Chondrocyte (in vitro differentiated cells): ENCODE measurements at places on chromosomes 2 and 18. TPM values are rescaled to one million over a fixed set of nuclear protein-coding genes. Genes with fewer than 3 reads are reported as not detected.

GRCh38 chr18:76771192-76771799 is 51.1 kb upstream of the ZNF236 start:
- peaks cover 13% of the 10 kb centered on the region for H3K27me3 ChIP-seq
- no peaks in the 10 kb centered on the region for H3K4me1 ChIP-seq
- no peak for DNase-seq
- H3K4me3 ChIP-seq = no peak overlapping the region
- H3K27ac ChIP-seq = no peak overlapping the region
- H3K36me3 ChIP-seq = no peaks in the 10 kb centered on the region

DNA sequence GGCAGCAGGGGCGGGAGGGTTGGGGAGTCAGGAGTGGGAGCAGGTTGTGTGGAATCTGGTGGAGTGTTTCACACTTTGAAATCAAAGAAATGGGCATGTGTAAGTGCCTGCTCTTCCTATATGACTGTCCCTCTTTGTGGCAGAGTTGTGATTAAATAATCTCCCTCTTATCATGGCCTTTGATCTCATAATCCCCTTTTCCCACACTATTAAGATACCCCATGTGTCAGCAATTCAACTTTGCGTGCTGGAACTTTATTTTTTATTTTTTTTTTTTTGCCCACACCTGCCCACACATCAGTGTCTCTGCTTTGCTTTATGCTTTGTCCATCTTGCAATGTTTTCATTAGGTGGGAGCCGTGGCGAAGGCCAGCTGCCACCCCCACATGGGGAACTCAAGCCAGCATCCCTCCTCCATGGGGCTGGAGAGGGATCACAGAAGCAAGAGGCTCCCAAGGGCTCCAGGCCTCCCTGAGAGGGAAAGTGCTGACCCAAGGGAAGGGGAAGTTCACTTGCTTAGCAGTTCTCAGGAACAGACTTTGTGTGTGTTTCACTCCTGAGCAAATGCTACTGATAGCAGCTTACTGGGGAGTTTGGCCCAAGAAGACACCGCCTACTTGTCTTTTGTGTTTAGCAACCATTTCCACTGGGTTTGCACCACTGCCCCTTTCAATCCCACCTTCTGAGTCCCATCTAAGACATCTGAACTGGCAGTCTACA is 243.4 kb downstream of the BCL11A start:
- no peak for DNase-seq
- H3K36me3 ChIP-seq = no peaks in the 10 kb centered on the region
- peaks cover 4% of the 10 kb centered on the region for H3K27me3 ChIP-seq
- H3K4me1 ChIP-seq = no peaks in the 10 kb centered on the region

GRCh38 chr2:6970976-6971480 is 53.8 kb downstream of the RNF144A start:
- H3K27ac ChIP-seq = no peak overlapping the region
- H3K4me3 ChIP-seq = no peak overlapping the region
- H3K36me3 ChIP-seq = peaks cover 6% of the 10 kb centered on the region
- no peaks in the 10 kb centered on the region for H3K27me3 ChIP-seq
- DNase-seq = no peak

DNA sequence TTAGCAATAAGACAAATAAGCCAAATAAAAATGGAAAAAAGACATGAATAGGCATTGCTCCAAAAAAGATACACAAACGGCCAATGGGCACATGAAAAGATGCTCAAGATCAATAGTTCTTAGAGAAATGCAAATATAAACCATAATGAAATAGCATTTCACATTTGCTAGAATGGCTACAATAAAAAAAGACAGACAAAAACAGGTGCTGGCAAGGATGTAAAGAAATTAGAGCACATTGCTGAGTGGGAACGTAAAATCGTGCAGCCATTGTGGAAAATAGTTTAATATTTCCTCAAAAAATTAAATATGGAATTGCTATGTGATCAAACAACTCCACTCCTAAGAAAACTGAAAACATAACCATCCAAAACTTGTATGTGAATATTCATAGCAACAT is 160.0 kb upstream of the SPATS2L start:
- DNase-seq = no peak
- no peaks in the 10 kb centered on the region for H3K27me3 ChIP-seq
- peaks cover 12% of the 10 kb centered on the region for H3K36me3 ChIP-seq
- H3K4me3 ChIP-seq = no peak overlapping the region

The CFC1 gene
- not detected in 3 replicates for total RNA-seq

DNA sequence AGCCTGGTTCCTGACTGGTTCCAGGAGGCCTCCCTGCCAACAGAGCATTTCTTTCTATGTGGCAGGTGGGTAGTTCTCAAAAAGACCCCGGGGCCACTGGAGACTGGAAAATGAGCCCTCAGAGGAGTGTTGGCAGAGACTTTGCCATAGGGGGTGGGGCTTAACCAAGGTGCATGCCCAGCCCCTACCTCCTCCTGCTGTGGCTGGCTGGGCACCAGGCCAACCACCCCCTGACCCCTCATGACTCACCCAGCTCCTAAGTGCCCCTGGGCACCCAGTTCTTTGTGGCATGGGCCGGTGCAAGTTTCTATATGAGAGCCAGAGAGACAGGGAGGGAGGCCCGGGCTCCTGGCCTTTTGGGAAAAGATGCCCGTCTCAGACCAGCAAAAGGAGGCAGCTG is 98.2 kb upstream of the SMAD2 start:
- H3K4me1 ChIP-seq = peaks cover 20% of the 10 kb centered on the region
- H3K27me3 ChIP-seq = no peaks in the 10 kb centered on the region
- H3K36me3 ChIP-seq = no peaks in the 10 kb centered on the region
- no peak for DNase-seq
- no peak overlapping the region for H3K27ac ChIP-seq

- H3K27me3 ChIP-seq = no peaks in the 10 kb centered on the region
- H3K4me3 ChIP-seq = no peak overlapping the region
- peaks cover 2% of the 10 kb centered on the region for H3K36me3 ChIP-seq
Measured at GRCh38 chr18:48745293-48745692, 205.5 kb downstream of the SMAD7 start.

- H3K36me3 ChIP-seq = peaks cover 25% of the 10 kb centered on the region
- H3K27ac ChIP-seq = peak overlapping the region; percentile 100
- H3K4me3 ChIP-seq = peak overlapping the region; percentile 70
- DNase-seq = no peak
Measured at GRCh38 chr18:13502585-13502984, 223.8 kb downstream of the FAM210A start.

GRCh38 chr2:102010902-102011301 is 19.1 kb downstream of the IL1R2 start:
- H3K4me3 ChIP-seq = no peak overlapping the region
- peaks cover 2% of the 10 kb centered on the region for H3K27me3 ChIP-seq
- no peak overlapping the region for H3K27ac ChIP-seq
- H3K36me3 ChIP-seq = no peaks in the 10 kb centered on the region
- DNase-seq = no peak

DNA sequence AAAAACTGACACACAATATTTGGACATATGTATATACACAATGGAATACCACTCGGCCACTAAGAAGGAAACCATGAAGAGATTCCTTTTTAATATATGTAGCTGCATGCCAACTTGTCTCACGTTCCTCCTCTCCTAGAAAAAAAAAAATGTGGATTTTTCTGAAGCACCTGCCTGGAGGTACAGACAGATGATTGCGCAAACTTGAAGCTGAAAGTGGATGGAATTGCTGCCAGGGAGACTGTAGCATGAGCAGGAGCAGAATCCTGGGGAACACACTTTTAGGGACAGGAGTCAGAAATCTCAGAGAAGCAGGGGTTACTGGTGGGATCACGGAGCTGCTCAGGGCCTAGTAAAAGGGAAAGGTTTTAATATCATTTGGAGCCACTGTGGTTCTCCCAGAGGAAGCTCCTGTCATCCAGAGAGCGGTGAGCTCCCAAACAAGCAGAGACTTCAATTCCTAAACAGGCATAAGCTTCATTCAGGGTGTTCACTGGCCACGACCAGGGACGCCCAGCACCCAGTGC is 640 bp upstream of the SPR start:
- DNase-seq = no peak
- peaks cover 4% of the 10 kb centered on the region for H3K36me3 ChIP-seq
- peaks cover 8% of the 10 kb centered on the region for H3K4me1 ChIP-seq
- peak overlapping the region; percentile 74 for H3K4me3 ChIP-seq
- H3K27me3 ChIP-seq = peaks cover 5% of the 10 kb centered on the region

The LHCGR gene
- not detected in 3 replicates for total RNA-seq

The PTGR3 gene
- total RNA-seq = 8.9 to 10.4 TPM (median 10.3 TPM) in 3 replicates

The CYS1 gene
- 4.9 to 7.0 TPM (median 5.4 TPM) in 3 replicates for total RNA-seq
